Left lung (tissue), 14 donors: ENCODE measurements at places on chromosomes 5 and 9.

DNA sequence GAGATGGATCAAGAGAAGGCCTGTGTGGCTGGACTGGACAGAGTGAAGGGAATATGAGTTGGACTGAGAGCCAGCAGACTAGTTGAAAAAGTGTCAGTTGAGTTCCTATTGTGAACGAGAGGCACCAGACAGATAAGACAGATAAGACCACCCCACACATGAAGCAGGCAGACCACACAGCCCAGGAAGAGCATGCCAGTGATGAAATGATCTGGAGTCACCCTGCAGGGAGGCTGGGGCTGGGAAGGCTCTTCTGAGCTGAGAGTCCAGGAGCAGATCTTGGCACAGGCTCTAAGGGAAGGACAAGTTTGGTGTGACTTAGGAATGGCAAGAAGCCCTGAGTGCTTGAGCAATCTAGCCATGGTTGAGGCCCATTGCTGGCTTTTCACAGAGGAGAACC is 10.6 kb upstream of the SLC25A48 start:
- H3K4me3 ChIP-seq, result no peak overlapping the region
- H3K4me1 ChIP-seq, result no peaks in the 10 kb centered on the region

DNA sequence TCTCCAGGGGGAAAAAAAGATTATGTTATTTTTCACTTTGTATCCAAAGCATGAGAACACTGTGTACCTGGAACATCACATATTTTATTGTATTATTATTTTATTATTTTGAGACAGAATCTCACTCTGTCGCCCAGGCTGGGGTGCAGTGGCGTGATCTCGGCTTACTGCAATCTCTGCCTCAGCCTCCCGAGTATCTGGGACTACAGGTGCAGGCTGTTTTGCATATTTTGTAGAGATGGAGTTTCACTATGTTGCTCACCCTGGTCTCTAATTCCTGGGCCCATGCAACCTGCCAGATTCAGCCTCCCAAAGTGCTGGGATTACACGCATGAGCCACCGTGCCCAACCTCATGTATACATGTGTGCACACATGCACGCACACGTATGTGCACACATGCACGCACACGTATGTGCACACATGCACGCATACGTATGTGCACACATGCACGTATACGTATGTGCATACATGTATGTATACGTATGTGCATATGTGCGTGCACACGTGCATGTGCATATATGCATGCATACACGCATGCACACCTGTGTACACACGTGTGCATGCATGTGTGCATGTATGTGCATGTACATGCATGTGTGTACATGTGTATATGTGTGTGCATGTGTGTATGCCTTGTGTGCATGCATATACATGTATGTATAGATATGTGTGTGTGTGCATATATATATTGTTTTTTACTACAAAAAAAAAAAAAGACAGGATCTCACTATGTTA is 9.5 kb upstream of the UGCG start:
- no peaks in the 10 kb centered on the region for H3K36me3 ChIP-seq
- H3K27ac ChIP-seq, result no peak overlapping the region
- no peaks in the 10 kb centered on the region for H3K4me1 ChIP-seq

GRCh38 chr5:170757182-170757601 is 26.3 kb upstream of the GABRP start:
- DNase-seq, result no peak
- no peak overlapping the region for H3K4me3 ChIP-seq
- H3K27ac ChIP-seq, result no peak overlapping the region
- peaks cover 10% of the 10 kb centered on the region for H3K4me1 ChIP-seq

DNA sequence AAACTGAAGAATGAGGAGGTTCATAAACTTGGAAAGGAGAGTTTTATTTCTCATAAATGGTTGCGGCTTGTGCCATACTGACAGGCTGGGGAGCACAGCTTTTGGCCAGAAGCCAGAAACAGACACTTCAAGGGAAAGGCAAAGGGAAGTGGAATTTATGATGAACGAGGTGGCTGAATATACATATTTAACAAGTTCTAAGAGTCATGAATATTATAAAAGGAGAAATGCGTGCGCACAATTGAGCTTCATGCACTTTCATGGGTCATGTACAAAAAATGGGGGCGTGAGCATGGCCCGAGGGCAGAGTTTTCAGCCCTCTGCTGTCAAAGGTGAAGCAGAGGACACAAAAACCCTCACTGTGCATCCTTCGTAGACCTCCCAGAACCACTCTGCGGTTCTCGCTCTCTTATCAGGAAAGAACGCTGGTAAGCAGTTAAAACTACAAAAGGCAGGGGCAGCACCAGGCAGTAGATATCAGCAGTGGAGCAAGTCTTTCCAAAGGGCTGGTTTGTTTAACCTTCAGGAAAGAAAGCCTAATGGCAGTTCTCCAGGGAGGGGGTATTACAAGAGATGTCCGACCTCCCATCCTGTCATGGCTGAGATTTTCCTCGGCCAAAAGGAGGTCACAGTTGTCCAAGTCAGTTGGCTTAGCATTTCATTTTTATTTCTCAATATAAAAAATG is 29.0 kb downstream of the AUH start:
- no peaks in the 10 kb centered on the region for H3K36me3 ChIP-seq
- no peaks in the 10 kb centered on the region for H3K27me3 ChIP-seq
- H3K27ac ChIP-seq, result peak overlapping the region; percentile 5
- H3K4me1 ChIP-seq, result peaks cover 7% of the 10 kb centered on the region
- no peak overlapping the region for H3K4me3 ChIP-seq

- DNase-seq, result no peak
- H3K4me3 ChIP-seq, result no peak overlapping the region
- H3K27me3 ChIP-seq, result peaks cover 20% of the 10 kb centered on the region
Measured at GRCh38 chr9:116959809-116960208, 272.7 kb downstream of the TRIM32 start.

DNA sequence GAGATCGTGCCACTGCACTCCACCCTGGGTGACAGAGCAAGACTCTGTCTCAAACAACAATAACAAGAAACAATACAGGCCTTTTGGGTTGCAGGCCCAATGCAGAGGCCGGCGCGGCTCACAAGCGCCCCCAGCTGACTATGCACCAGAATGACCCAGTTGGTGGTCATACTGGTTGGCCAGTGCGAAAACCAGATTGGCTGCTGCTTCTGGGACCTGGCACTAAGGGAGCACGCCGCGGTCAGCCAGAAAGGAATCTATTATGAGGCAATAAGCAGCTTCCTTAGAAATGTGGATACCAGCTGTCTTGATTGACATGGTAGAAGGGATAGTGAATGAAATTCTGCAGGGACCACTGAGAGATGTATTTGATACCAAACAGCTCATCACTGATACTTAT is 35.0 kb downstream of the RANBP17 start:
- no peak overlapping the region for H3K27ac ChIP-seq
- no peaks in the 10 kb centered on the region for H3K4me1 ChIP-seq
- no peak overlapping the region for H3K4me3 ChIP-seq
- H3K27me3 ChIP-seq, result no peaks in the 10 kb centered on the region

DNA sequence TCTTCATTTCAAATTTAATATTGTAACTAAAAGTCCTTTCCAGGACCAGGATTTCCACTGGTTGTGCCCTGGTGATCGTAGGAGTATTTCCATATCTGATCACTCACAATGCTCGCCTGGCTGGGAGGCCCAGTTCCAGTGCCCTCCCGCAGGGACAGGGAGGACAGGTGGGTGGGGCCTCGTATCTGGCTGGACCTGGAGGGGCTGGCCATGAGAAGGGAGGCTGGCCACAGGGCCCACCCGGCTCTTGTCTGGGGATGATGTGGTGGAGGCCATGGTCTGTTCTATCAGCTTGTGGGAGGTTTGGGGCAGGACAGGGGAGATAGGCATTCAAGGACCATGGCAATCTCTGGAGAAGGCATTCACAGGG is 286.4 kb downstream of the GADD45G start:
- DNase-seq, result no peak
- no peak overlapping the region for H3K4me3 ChIP-seq
- H3K27me3 ChIP-seq, result no peaks in the 10 kb centered on the region
- H3K4me1 ChIP-seq, result peaks cover 11% of the 10 kb centered on the region
- H3K27ac ChIP-seq, result peak overlapping the region; percentile 23

- H3K27ac ChIP-seq, result no peak overlapping the region
- no peaks in the 10 kb centered on the region for H3K4me1 ChIP-seq
- H3K4me3 ChIP-seq, result peak overlapping the region; percentile 31
- peak; percentile 86 for DNase-seq
Measured at GRCh38 chr9:63816751-63817621, 1468.0 kb downstream of the FOXD4L5 start.

DNA sequence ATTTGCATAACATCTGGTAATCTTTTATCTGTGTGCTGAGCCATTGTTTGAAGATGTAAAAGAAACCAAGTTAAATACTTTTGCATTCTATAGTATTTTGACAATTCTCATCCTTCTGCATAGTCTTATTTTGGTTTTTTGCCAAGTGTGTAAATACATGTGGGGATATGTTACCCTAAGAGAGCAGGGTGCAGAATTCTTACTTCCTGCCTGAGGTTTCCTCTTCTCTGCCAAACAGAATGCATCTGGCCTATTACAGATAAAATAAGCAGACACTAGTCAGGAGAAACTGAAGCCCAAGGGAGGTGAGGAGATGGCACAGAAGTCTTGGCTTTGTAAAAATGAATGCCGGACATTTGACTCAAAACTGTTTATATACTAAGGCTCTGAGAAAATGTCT is 462.1 kb downstream of the TMEM38B start:
- H3K4me3 ChIP-seq, result no peak overlapping the region
- H3K27me3 ChIP-seq, result no peaks in the 10 kb centered on the region
- no peaks in the 10 kb centered on the region for H3K4me1 ChIP-seq
- DNase-seq, result no peak

- no peaks in the 10 kb centered on the region for H3K36me3 ChIP-seq
- no peaks in the 10 kb centered on the region for H3K27me3 ChIP-seq
- no peak for DNase-seq
- H3K4me1 ChIP-seq, result no peaks in the 10 kb centered on the region
Measured at GRCh38 chr5:16450163-16450562, 15.4 kb downstream of the ZNF622 start.

DNA sequence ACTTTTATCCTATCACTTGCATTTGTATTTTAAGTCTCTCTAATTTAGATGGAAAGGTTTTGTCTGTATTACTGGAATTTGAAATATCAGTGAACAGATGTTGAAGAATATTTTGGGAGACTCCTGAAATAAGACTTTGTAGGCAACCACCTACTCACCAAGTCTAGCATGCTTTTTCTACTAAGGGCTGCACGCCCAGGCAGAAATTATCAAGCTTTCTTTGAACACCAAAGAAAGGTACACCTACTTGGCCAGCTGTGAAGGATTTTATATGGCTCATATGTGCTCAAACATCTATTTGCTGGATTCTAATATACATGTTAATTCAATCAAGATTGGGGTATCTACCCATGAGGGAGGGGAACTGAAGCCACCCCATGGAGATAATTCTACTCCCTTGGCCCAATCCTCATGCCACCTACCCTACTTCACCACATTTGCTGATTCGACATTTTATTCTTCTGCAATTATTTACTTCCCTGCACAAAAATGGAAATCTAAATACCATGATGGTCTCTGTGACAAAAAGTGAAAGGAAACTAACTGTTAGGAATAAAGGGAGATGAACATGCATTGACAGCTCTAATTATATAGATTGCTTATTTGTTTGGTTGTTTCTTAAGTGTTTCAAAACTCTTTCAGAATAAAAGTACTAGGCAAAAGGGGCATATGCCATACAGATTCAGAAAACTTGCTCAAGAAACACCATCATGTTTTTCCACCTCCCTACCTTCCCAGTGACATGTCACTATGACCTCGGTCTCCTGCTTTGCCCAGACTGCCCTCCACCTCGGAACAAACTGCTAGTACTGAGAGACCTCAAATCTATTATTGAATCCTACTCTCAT is 895 bp upstream of the MYOT start:
- no peak overlapping the region for H3K27ac ChIP-seq
- H3K4me1 ChIP-seq, result no peaks in the 10 kb centered on the region
- no peaks in the 10 kb centered on the region for H3K27me3 ChIP-seq
- H3K4me3 ChIP-seq, result no peak overlapping the region
- no peaks in the 10 kb centered on the region for H3K36me3 ChIP-seq
- no peak for DNase-seq

DNA sequence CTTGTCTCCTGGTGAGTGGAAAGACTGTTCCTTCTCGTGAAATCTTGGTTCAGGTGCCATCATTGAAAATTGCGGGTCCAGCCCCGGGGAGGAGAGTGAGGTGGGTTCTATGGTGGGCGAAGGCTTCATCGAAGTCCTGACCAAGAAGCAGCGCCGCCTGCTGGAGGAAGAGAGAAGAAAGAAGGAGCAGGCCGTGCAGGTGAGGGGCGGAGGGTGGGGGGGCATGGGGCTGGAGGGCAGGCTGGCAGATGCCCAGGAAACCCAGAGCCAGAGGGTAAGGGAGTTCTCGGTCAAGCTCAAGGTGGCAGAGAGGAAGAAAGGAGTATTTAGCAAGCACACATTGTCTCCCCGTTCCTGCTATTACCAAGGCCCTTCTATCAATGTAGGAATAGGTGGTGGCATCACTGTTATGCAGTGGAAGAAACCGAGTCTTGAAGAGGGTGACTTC is 24.3 kb upstream of the POMT1 start:
- H3K27me3 ChIP-seq, result no peaks in the 10 kb centered on the region
- H3K4me1 ChIP-seq, result no peaks in the 10 kb centered on the region
- no peak overlapping the region for H3K27ac ChIP-seq
- no peak for DNase-seq
- H3K36me3 ChIP-seq, result peaks cover 100% of the 10 kb centered on the region

DNA sequence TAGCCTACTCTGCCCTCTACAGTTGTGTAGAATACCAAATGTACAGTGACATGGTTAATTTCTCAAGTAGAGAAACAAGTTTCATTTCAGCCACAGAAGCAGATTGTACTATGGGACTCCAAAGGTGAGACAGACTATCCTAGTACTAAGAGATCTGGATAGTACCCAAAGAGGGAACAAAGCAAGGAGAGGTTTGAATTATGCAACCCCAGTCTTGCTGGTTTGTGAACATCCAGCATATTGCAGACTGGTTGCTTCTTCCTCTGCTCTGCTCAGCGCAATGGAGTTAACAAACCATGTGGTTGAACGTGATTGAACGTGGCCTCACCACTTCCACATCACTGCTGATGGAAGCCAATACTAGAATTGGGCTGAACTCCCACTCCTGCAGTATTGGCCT is 43.3 kb upstream of the ALDOB start:
- no peaks in the 10 kb centered on the region for H3K4me1 ChIP-seq
- H3K4me3 ChIP-seq, result no peak overlapping the region
- H3K36me3 ChIP-seq, result no peaks in the 10 kb centered on the region
- no peak overlapping the region for H3K27ac ChIP-seq
- no peaks in the 10 kb centered on the region for H3K27me3 ChIP-seq
- DNase-seq, result no peak

DNA sequence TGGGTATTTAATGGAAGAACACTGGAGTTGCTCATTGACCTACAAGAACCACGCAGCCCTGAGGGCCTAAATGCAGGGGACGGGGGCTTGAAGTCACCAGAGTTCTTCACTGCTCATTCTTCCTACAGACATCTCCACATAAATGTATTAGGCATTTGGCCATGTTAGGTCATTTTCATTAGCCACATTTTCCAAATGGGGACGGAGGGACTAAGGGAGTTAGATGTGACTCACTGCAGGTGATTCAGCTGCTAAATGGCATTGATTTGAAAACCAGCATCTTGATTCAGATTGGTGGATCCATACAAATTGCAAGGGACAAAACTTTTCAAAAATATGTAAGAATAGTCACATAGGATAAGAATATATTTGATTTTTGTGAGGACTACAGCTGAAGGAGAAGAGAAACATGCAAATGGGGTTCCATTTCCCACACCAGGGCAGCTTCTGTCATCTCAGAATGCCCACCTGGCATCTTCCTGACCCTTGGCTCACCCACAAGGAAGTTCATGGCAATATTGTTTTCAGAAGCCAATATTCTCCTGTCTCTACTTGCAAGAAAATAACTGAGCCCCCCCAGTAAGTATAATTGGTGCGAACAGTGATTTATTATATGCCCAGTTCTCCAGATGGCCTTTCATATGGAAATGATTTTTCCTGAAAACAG is 264.8 kb downstream of the DOCK8 start:
- no peak overlapping the region for H3K27ac ChIP-seq
- no peak for DNase-seq
- no peaks in the 10 kb centered on the region for H3K36me3 ChIP-seq
- H3K4me1 ChIP-seq, result no peaks in the 10 kb centered on the region
- H3K27me3 ChIP-seq, result no peaks in the 10 kb centered on the region
- no peak overlapping the region for H3K4me3 ChIP-seq
